ENCODE measurements at places on chromosomes 5 and 9.

DNA sequence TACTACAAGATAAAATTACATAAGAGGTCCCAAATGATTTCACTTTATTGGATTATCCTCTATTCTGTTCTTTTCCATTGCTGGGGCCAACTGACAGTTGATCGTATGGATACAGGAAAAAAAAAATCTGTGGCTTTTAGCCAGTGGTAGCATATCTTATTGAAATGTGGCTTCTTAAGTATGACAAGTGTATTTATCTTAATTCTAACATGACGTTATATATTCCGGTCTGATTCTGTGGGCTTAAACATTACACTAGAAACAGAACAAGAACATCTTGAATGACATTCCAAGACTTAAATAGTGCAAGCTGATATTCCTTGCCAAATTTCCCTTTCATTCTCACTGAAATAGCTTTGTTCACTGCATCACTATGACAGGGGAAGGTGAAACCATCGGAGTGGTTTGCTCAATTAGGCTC lies 117.9 kb downstream of the INSYN2B start:
- no peak for DNase-seq

DNA sequence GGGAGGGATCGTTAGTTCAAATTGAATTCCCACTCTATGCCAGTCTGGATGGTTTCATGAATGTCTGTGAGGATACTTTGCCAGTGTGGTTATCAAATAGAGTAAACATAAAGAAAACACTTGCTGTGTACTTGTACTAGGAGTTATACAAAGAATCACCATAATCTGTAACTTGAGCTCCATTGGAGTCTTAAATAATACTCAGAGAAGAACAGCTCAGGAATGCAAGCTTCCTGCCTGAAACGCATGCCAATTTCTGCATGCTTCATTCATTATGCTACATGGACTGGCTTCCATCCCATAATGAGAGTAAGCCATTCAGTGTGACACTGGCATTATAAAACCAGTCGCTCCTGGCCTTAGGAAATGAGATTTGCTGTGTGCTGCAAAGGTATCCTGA lies 351.4 kb downstream of the SEMA5A start:
- DNase-seq, result no peak

DNA sequence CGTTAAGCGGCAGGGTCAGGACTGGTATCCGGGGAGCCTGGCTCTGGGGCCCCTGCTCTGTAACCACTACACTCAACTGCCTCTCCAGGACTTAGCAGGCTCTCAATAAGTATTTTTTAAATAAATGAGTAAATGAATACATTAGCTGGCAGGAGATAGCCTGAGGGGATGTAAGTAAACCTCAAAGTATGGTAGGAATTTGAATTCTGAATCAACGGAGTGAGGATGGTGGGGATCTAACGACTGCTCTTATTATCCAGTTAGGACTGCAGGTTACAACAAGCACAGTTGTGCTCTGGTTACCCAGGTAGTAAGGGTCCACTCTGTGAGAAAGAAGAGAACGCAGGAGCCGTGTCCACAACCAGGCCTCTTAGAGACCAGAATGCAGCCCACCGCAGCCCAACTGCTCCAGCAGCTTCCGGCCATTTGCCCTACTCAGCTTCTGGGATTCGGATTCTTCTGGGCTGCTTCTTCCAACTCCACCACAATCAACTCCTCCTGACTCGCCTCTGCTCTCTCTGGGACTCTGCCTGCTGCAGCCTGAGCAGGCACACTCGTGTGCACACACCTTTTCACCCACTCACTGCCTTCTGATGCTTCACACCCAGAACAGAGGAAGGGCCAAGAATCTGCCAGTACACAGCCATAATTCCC lies 52.6 kb downstream of the MED27 start:
- DNase-seq, result no peak

GRCh38 chr5:115209279-115209678 lies 39.6 kb upstream of the TRIM36 start:
- peak; percentile 32 for DNase-seq

DNA sequence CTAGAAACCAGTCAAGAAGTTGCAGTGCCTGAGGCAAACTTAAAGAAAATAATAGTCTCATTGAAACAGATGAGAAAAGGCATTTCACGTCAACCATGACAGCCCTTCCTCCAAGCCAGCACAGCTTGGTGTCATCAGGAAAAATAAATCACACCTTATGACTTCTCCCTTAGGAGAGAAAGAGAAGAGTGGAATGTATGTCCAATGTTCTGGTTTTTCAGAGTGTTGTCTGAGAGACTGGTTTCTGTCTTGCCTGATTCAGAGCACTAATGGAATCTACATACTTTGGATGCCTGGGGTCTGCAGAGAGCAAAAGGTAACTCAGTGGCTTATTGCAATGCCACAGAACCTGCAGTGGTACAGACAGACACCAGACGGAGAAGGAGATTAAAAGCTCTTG lies 105.5 kb upstream of the PDE4D start:
- DNase-seq, result no peak

DNA sequence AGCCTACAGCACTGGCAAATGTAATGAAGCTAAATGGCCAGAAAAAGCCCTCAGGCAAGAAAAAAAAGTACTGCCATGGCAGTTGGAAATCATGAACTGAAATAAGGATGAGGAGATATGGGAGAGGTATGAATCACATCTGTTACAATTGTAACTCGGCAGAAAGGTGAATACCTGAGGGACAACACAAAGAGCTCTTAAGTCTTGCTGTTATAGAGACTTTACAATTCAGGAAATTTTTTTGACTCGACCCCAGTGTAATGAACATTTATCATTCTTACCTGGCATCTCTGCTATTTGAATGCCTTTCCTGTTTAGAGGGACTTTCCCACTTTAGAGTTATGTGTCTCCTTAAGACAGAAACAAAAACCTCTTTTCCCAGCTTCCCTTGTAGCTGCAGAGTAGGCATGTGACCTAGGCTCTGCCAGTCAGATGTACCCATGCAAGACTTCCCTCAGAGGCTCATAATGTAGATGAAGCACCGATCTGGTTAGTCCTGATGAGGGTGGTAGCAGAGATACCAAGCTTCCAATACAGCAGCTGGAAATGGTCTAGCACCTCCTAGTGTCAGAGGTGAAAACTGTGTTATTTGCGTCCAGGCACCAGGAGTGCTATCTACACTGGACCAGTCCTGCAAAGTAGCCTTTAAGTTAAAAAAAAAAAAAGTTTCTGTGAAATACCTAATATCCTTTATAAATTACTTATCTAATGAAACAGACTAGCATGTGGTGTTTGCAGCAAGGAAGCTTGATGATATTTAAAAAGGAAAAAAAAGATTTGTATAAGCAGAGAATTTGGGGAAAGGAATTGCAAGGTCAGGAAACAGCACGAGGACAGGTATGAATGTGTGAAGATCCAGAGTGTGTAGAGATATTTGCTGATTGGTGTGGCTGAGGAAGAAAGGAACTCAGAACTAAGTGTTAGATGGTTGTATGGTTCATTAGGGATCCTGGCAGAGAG lies 146.9 kb upstream of the SLC1A3 start:
- no peak for DNase-seq

- peak; percentile 39 for DNase-seq
Measured at GRCh38 chr9:35903049-35903448, 3.0 kb upstream of the HRCT1 start.

GRCh38 chr5:155948576-155948975 lies 378.4 kb upstream of the SGCD start:
- no peak for DNase-seq

DNA sequence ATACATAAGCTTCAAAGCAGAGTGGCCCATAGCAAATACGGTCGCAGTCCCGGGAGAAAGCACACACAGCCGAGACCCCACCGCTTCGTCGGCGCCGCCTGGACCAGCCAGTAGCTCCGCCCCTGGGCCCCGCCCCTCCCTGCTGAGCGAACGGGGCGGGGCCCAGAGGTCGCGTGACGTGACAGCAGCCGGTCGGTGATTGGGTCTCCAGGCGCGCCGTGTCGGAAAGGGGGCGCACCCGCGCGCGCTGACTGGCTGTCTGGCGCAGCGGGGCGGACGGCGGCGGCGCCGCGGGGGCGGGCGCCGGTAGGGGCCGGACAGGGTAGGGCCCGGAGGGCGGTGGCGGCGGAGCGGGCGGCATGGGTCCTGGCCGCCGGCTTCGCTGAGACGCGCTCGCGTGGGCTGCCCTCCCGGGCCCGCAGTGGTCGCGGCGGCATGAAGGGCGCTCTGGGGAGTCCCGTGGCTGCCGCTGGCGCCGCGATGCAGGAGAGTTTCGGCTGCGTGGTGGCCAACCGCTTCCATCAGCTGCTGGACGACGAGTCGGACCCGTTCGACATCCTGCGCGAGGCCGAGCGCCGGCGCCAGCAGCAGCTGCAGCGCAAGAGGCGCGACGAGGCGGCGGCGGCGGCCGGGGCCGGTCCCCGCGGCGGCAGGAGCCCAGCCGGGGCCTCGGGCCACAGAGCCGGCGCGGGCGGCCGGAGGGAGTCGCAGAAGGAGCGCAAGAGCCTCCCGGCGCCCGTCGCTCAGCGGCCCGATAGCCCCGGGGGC lies at the start of gene HABP4:
Gene HABP4 (plus strand): TSS at position 325 of the 768 bp plus-strand sequence. CDS start 111 bp downstream, at position 436.
- DNase-seq, result peak; percentile 98

DNA sequence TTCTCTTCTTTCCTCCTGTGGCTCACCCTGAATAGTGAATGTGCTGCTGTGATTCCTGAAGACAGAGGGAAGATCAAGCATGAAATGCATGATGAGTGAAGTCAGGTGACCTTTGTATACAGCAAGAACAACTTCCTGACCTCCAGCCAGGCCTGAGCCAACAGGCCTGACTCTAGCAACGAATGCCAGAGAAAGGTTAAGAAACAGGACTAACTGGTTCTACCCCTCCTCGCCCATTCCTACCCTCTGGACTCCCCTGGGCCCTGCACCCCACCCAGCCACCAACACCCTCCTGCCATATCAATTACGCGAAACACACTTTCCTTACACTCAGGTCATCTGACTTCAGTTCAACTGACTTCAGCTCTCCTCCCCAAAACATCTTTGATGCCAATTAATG lies 4.9 kb downstream of the SUSD1 start:
- DNase-seq, result no peak

- DNase-seq, result no peak
Measured at GRCh38 chr9:115210699-115211098, 92.7 kb upstream of the TNC start.

GRCh38 chr5:132499440-132500243 lies 9.1 kb upstream of the IRF1 start:
- peak; percentile 22 for DNase-seq

GRCh38 chr5:141623611-141624010 lies 4.8 kb upstream of the DIAPH1 start:
- DNase-seq, result no peak

DNA sequence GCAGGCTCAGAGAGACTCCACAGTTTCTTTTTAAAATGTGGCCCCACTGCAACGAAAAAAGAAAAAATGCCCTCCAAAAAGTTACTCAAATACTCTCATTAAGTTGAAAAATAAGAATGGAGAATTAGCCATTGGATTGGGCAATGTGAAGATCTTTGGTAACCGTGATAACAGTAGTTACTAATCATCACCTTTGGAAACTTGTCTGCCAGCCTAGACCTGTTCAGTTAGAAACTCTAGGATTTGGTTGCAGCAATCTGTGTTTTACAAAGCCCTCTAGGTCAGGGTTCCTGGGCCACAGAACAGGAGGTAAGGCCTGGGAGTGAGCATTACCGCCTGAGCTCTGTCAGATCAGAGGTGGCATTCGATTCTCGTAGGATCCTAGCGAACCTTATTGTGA lies 34.2 kb downstream of the VPS13A start:
- no peak for DNase-seq

- no peak for DNase-seq
Measured at GRCh38 chr5:17058438-17058837, 122.3 kb upstream of the MYO10 start.

DNA sequence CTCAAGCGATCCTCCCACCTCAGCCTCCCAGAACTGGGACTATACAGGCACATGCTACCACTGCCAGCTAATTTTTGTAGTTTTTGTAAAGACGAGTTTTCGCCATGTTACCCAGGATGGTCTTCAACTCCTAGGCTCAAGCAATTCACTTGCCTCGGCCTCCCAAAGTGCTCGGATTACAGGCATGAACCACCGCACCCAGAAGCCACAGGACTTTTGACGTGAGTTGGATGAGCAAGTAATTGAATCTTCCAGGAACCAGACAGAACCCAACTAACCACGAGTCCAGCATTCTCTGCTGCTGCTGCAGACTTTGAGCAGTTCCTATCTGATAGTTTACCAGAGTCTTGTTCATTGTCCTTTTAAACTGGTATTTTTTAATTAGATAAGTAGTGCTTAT lies 9.6 kb upstream of the ATP6V0E1 start:
- DNase-seq, result no peak
